ENCODE measurements at places on chromosomes 7 and 10.
A peak's percentile ranks its signal among the peaks of the same experiment; 100 is the strongest.

- DNase-seq: no peak
These were observed 338.8 kb upstream of the SEMA3D start for GRCh38 chr7:85525676-85526075.

GRCh38 chr7:80387634-80388193 lies 124.2 kb downstream of the GNAT3 start:
- no peak for DNase-seq

DNA sequence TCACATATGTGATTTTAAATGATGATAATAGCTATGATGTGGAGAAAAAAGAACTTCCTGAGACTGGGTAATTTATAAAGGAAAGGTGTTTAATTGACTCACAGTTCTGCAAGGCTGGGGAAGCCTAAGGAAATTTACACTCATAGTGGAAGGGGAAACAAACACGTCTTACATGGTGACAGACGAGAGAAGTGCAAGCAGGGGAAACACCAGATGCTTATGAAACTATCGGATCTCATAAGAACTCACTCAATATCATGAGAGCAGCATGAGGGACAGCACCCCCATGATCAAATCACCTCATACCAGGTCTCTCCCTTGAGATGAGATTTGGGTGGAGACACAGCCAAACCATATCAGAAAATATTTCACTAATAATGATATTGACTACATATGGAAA lies 4.1 kb upstream of the LIPN start:
- no peak for DNase-seq

DNA sequence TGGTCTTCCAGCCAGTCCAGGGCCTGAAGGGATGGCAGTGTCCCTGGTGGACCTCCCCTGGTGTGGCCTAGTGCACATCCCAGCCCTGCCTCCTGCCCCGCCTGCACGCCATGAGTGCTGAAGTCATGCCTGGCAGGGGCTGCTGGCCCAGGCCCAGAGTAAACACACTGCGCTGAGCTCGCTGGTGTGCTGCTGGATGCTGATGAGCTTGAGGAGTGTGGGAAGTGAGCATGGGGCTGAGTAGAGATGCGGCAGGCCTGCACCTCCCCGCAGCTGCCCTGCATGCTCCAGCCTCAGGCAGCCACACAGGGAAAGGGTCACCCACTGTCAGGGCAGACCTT lies 43.2 kb downstream of the HTRA1 start:
- DNase-seq: peak; percentile 67

GRCh38 chr10:66281327-66281726 lies 644.5 kb upstream of the LRRTM3 start:
- no peak for DNase-seq

DNA sequence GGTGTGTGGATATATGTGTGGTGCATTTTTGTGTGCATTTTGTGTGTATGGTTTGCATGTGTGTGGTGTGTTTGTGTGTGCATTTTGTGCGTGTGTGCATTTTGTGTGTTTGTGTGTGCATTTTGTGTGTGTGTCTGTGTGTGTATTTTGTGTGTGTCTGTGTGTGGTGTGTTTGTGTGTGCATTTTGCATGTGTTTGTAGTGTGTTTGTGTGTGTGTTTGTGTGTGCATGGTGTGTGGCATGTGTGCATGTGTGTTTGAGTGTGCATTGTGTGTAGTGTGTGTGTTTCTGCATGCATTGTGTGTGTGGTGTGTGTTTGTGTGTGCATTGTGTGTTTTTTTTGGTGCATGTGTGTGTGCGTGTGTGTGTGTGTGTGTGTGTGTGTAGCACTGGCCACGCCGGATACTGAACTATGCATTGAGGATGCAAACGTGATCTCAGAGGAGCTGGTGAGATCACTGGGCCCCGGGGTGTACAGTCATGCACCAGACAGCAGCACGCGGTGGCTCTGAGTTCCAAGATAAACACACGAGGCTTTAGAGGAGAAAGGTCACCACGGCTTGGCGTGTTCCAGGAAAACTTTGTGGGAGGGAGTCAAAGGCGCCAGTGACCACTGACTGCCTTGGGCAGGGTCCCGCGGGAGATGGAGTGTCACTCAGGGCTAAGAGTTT lies 106.6 kb upstream of the SHH start:
- DNase-seq: peak; percentile 89

DNA sequence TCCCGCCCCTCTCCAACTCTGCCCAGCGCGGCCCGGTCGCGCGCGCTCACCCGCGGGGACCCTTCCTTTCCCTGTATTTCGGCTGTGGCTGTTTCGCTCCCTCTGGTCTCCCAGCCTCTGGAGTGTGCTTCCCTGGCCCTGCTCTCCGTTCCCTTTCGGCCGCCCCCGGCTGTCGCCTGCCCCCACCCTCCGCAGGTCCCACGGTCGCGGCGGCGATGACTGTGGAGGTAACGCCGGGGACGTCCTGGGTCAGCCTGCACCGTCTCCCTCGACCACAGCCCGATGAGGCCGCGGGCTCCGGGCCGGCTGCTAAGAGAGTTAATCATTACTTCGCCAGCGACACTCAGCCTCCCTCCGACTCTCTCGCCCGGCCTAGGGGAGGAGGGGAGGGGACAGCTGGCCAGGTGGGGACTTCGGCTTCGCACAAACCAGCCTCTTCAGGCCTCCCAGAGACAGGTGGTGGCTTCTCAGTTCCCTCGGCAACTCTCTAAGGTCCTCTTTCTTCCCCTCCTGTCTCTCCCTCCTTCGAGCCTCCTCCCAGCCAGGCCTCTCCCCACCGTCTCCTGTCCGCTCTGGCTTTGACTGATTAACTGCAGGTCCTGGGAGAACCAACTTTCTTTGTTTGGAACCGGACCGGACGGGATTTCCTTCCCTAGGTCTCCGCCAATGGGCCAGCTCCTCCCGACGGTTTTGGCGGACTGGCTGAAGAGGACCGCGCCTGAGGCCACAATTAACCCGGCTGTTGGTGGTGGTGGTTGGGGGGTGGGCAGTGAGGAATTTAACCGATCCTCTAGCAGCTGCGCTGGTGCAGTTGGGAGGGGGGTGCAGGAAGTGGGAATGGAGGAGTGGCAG lies 5.6 kb upstream of the PAX2 start:
- DNase-seq: peak; percentile 69

- no peak for DNase-seq
These were observed 128.5 kb upstream of the PFKP start for GRCh38 chr10:2938869-2939268.

- DNase-seq: peak; percentile 93
These were observed 17.2 kb upstream of the UBE2H start for GRCh38 chr7:129969881-129970446.

GRCh38 chr7:37311355-37311754 lies 137.3 kb downstream of the ELMO1 start:
- DNase-seq: peak; percentile 8

GRCh38 chr7:151140826-151141225 lies 26.7 kb downstream of the GBX1 start:
- DNase-seq: no peak

DNA sequence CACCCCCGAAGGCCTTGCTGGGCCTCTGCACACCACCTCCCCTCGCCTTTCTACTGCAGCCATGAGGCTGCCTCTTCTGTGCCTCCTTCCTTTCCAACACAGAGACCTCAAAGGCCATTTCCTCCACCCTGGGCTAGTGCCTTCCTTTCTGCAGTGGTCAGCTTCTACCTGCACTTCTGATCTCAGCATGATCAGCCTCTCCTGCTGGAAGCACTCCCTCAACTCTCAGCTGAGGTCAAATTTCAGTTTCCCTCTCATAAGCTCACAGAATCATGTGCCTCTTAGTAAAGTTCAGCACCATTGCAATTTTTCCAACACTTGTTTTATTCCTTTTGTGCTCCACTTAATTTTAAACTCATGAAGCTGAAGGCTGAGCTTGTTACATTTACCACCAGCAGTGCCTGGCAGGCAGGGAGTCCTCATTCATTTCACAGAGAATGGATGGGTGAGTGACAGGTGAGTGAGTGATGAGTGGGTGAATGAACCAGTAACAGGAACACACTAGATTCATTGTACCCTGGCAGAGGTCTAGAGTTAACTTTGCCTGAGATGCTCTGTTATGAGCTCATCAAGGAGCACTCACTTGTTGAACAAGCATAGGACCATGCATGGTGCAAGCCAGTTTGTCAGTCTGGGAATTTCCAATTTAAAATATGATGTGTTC lies 124.0 kb upstream of the PRSS58 start:
- DNase-seq: peak; percentile 23

- DNase-seq: no peak
These were observed 299.0 kb downstream of the TNS3 start for GRCh38 chr7:47282790-47283496.

DNA sequence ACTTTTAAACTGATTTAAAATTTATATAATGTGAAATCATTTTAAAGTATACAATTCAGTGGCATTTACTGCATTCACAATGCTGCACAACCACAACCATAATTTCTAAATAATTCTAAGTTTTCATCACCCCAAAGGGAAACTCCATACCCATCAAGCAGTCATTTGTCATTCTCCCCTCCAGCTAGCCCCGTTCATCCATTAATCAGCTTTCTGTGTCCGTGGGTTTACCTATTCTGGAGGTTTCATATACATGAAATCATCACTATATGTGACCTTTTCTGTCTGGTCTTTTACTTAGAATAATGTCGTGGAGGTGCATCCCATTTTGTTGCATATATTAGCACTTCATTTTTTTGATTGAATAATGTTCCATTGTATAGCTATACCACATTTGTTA lies 214.1 kb downstream of the ADK start:
- no peak for DNase-seq

DNA sequence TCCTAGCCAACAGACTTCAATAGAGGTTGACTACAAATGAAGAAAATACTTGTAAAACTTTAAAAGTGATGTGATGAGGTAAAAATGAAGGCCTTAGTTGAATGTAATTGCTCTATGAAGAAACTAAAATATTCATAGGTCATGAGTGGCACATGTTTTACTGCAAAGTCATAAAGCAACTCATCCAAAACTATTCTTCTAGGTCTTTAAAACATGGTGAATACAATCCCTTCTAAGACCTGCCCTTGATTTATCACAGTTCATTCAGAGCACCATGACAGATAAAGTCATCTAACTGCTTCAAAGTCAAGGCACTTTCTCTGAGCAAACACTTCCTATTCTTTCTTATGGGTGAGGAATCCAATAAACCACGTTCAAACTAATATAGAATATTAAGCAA lies 713.5 kb downstream of the SORCS1 start:
- DNase-seq: no peak

GRCh38 chr10:132889556-132889955 lies 52.8 kb downstream of the CFAP46 start:
- no peak for DNase-seq

GRCh38 chr10:919481-919880 lies 12.0 kb downstream of the LARP4B start:
- no peak for DNase-seq

DNA sequence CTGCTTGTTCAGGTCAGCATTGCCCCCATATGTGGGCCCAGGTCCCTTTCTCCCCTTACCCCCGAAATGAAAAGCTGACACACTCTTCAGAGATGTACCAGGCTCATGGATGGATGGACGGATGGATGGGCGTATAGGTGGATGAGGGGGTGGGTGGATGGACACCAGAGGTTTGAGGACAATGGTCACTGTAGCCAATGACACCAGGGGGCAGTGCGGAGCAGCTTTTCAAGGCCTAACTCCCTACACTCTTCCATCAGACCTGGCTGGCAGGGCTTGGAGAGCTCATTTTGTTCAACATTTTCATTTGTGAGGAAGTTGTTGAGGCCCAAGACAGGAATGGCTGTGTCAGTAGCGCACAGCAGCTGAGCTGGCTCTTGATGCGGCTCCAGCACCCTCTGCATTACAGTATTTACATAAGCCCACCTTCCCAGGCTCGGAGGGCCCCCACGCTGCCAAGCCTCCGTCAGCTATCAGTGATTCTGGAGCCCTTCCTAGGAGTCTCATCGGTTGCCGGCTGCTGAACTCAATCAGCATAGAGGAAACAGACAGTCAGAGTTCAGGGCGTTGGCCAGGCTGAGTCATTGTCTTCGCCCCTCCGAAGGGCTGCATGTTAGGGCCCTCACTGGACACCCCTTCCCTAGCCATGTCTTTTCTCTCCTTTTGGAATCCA lies 11.6 kb upstream of the FFAR4 start:
- DNase-seq: peak; percentile 42

DNA sequence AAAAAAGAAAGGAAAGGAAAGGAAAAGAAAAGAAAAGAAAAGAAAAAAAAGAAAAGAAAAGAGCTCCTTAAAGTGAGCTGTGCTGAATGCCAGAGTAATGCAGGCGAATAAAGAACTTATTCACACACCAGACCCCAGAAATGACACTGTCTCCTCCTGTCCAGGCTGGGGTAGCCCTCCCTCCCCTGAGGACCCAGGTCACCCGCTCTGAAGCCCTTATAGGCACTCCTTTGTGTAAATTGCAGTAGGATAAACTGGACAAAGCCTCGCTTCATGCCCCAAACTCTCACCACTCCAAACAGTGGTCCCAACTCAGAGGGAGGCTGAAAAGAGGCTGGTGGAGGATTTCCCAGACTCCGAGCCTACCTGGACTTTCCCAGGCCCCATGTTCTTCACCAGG lies 46.3 kb downstream of the PKD1L1 start:
- no peak for DNase-seq

DNA sequence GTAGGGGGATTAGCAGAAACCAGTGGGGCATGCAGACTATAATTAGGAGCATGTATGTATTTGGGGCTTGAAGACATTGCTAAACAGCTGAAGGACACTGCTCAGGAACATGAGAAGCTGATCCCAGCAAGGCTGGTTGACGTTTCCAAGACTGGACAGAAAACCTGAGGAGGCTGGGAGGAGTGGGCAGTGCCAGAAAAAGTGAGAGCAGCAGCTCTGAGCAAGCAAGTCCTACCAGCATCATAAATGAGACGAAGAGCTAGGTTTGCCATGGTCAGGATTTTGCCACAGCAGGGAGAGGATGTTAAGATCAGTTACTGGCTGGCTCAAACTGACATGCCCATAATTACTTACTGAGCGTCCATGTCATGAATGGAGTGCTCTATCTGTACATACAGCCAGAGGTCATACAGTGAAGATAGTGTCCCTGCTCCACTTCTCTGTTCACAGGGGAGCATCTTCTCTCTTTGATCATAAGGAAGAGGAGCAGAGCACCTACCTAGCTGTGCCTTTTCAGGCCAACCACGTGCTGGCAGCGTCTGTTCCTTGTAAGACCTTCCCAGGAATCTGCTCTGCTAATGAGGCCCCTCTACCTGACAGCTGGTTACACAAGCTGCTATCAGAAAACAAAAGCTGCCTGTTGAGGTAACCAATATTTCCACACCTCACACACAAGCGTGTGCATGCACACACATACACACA lies 44.7 kb downstream of the PDE1C start:
- no peak for DNase-seq

- DNase-seq: no peak
These were observed 41.7 kb downstream of the ZWINT start for GRCh38 chr10:56319386-56319785.

DNA sequence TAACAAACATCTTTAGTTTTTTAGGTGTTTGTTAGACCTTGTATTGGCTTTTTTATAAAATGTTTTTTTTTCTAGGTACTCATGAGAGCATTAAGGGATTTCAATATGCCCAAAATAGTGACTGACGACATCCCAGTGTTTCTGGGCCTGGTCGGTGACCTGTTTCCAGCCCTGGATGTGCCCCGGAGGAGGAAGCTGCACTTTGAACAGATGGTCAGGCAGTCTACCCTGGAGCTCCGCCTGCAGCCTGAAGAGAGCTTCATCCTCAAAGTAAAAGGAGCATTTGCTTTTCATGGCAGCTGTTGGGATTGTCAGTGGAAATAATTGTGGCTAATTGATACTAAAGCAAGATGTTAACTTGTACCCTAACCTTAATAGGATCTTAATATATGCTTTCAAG lies 161.5 kb downstream of the DNAH11 start:
- no peak for DNase-seq

GRCh38 chr10:50857579-50857978 lies 27.8 kb downstream of the A1CF start:
- DNase-seq: no peak

GRCh38 chr10:23496727-23497126 lies 57.9 kb downstream of the OTUD1 start:
- DNase-seq: no peak

- DNase-seq: no peak
These were observed 157.9 kb upstream of the ZMIZ1 start for GRCh38 chr10:78910886-78911285.

Measured in kidney glomerular epithelial cell (primary cell).